ENCODE measurements at places on chromosomes 3 and 15.

DNA sequence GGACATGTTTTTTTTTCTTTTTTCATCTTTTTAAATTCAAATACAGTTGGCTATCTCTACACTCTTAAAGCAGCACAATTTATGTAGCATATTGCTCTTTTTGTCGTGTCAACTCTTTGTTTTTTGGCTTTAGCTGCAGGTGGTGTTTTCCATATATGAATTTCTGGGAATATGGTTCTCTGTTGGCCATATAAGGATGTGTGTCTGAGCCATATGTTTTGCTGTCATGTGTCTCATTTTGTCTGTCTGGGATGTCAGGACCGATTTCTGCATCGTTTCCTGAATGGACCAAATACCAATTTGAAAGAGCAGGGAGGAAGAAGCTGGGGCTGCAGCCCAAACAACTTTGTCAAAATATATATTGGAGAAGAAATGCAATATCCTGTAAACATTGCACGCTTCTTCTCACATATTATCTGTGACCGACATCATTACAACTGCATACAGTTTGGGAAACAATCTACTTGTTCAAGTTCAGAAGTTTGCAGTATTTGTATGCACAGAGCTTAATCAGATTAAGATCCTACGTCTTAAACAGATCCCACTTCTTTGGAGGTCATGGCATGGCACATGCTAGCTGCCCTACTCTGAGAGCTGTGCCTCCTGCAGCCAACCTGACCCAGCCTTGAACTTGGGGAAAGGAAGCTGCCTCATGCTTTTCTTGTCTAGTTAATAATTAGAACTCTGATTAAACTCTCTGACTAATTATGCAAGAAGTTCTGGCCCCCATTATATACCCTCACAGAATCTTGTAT, 4.0 kb upstream of the SATB1 start:
- DNase-seq = no peak

- DNase-seq = no peak
Observed at GRCh38 chr15:31337352-31338031, 10.9 kb downstream of the KLF13 start.

GRCh38 chr3:32607522-32607921, 36.9 kb upstream of the DYNC1LI1 start:
- DNase-seq = no peak

- peak; percentile 71 for DNase-seq
Observed at GRCh38 chr15:49235446-49236124, 65.5 kb downstream of the GALK2 start.

DNA sequence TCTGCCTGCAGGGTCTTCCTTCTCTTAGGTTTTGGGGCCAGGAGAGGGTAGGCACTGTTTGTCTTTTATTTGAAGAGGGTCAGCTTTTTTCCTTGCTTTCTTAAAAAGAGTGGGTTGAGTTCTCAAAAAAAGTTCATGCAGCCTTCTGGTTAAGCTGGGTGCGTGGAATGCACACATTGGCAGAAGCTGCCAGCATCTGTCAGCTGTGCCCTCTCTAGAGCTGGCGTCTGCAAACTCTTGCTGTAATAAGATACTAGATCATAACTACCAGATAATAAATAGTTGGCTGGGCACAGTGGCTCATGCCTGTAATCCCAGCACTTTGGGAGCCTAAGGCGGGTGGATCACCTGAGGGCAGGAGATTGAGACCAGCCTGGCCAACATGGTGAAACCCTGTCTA, 373.4 kb downstream of the OCA2 start:
- DNase-seq = no peak

DNA sequence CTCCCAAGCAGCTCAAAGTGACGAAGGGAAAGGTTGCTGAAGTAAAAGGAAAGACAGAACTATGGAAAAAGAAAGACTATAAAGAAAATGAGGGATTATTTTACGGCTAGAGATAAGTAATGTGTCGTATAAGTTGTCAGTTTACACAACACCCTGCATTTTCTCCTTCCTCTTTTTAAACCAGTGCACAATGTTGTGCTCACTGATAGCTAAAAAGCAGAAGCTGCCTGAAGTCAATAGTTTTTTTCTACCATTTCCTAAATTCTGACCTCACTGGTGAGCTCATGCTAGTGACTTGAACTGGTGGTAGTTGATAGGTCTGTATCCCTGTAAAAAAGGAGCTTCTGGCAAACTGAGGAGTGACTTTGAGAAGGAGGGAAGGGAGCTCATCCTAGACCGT, 368.6 kb upstream of the GBE1 start:
- DNase-seq = no peak

DNA sequence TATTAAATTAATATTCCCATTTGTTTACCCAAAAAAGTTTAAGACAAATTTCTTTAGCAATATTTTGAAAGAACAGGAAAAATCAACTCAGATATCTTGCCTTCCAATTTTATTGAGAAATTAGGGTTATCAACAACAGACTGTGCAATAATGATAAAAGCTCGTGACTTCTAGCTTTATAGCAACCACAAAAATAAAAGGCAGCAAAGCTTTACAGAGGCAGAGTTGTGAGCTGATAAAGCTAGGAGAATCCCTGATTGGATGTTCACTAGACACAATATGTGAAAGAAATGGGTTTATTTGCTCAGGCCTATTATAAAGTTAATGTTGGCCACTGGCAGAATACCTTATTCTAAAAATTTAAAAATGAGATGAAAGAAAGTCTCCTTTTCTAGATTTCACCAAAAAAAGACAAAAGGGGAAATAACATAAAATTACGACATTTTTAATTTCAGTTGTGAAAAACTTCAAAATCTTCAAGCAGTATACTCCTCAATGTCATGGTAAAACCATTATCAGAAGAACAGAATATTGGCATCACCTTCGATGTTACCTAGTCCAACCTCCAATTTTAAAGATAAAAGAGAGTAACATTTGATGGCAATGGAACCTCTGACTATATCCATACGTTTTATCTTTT, 2.8 kb downstream of the VPS13C start:
- DNase-seq = no peak

DNA sequence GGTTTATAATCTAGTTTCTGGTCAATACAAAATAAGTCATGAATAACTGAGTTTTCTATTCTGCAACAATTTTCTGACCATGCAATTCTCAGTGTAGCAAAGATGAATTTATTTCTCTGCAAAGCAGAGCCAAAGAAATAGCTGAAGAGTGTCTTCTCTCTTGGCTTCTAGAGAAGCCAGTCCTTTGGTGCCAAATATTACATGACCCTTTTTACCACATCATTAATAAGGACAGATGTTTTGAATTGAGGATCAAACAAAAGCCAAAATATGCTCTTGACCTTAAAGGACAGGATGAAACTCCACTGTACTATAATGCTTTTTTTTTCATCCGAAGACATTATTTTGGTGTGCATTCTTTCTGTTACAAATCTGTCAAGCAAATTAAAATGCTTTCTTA, 40.2 kb upstream of the OSTN start:
- no peak for DNase-seq

- DNase-seq = no peak
Observed at GRCh38 chr3:141287326-141287725, 55.7 kb downstream of the PXYLP1 start.

DNA sequence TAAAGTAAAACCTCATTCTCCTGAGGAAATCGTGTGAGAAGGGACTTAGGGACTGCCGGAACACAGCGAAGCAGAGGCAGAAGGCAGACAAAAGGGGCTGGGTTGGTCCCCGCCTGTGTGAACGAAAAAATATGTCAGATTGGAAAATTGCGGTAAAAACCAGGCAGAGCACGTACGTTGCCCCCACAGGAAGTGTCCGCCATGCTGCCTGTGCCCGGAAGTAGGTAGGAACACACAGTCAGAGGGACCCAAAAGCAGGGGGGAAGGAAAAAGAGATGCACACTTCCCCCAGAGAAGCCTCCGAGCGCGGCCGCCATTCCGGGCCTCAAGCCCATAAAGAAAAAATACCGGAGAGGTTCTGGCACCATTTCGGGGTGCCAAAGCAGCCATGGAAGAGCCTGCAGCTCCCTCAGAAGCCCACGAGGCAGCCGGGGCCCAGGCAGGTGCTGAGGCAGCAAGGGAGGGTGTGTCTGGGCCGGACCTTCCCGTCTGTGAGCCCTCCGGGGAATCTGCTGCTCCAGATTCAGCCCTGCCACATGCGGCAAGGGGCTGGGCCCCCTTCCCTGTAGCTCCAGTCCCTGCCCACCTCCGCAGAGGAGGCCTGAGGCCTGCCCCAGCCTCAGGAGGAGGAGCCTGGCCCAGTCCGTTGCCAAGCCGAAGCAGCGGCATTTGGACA, at the start of gene MKRN3:
TSS of gene MKRN3 (plus strand) at position 280 of the 676 bp plus-strand sequence. CDS start at position 389, 109 bp downstream.
- DNase-seq = peak; percentile 1

GRCh38 chr15:47741907-47742306, 24.6 kb downstream of the SEMA6D start:
- DNase-seq = no peak

- peak; percentile 28 for DNase-seq
Observed at GRCh38 chr3:124246949-124247348, 255.0 kb upstream of the ROPN1 start.

DNA sequence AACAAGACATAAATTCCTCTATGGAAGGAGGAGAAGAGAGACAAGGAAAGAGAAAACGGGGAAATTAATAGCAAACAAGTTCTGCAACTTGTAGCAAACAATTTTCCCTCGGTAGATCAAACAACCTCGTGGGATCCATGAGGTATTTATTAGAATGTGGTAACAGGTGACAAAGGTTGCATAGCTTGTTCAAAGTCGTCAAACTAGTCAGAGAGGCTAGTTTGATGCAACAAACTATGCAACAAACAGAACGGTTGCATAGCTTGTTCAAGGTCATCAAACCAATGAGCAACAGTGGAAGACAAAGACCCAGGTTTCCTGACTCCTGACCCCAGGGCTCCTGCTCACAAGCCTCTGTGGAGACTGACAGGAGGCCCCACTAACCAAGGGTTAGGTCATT, 20.7 kb downstream of the MB21D2 start:
- no peak for DNase-seq

- DNase-seq = no peak
Observed at GRCh38 chr15:79872358-79873017, 24.3 kb downstream of the MTHFS start.

DNA sequence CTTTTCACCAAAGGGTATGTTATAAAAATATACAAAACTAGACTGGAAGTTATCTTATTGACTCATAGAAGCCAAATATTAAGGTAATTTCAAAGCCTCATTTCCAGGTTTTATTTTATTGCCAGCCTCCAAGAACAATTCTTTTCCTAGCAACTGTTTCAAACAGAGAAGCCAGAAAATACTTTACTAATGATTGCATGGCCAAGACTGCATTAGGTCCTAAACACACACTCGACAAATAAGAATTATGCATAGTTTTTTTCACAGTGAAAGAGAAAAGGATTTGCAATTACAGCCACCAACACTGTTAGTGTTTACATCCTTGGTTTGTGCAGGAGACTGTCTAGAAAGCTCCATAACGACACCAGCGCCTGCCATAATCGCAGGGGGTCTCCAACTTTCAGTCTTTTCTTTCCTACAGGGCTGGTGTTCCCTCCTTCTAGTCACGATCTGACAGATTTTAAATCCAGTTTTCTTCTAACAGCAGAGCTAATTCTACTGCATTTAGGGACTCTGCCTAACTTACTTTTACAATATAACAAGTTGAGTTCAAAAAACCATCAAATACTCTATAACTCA, 58.1 kb downstream of the CLASP2 start:
- no peak for DNase-seq

GRCh38 chr3:189232790-189233189, 61.0 kb downstream of the TPRG1 start:
- DNase-seq = peak; percentile 14

GRCh38 chr15:90086868-90087268, 15.4 kb downstream of the IDH2 start:
- DNase-seq = peak; percentile 52

DNA sequence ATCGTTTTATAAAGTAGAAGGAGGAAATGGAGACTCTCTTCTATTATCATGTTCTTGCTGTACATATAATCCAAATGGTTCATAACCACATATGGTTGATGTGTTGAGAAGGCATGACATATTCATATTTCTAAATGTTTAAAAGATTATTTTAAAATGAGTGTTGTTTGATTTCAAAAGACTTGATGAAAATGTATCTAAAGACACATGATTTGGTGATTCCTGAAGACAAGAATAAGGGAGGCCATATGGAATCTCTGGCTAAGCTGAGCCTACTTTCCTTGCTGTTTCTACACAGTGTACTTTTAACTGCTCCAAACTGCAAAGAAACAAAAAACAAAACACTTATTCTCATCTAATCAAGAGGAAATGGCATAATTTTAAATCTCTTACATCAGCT, 23.0 kb upstream of the GYG1 start:
- DNase-seq = no peak

DNA sequence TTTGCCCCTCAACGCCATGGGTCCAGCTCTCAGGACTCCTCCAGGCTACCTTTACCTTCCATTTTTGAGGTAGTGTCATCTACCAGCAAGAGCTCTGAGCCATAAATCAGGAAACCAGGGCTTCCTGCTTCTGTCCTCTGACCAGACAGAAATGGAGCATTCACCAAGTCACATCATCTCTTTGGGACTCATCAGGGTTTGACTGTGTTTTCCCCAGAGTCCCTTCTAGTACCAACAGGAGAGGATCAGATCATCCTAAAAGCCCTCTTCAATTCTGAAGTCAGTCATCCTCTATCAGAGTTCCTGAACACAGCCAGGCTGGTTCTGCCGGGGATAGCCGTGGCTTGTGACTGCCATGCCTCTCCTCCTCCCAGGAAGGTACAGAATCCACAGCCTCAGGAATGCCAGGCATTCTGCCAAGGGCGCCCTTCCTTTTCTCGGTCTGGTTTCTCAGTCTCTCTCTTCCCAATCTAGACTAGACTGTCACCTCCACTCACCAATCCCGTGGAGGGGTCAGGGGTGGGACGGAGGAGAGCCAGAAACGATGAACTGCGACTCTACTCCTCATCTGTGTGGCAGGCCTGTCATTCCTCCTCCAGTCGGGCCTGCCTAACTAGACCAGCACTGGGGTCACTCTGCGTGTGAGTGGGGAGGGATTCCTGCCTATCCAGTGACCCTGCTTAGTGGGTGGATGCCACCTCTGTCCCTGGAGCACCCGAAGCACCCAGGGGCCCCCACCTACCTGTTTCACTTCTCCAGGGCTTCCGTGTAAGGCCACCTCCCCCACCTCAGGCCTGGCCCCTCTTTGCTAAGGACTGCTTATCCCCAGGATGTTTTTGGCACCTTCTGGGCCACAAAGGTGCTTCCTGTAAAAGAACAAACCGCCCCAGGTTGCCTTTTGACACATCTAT, 30.9 kb downstream of the CCNL1 start:
- no peak for DNase-seq

GRCh38 chr15:92561754-92562153, 93.8 kb downstream of the FAM174B start:
- no peak for DNase-seq

- no peak for DNase-seq
Observed at GRCh38 chr3:62571916-62572315, 198.6 kb upstream of the FEZF2 start.
